Lung microvascular endothelial cell (primary cell): ENCODE measurements at places on chromosomes 1 and 21. TPM values are rescaled to one million over a fixed set of nuclear protein-coding genes. Genes with fewer than 3 reads are reported as not detected.

The SPATA46 gene
- total RNA-seq = not detected in 2 replicates

The RIIAD1 gene
- total RNA-seq = not detected in 2 replicates

GRCh38 chr1:230957580-230957989 is 21.1 kb downstream of the TTC13 start:
- no peak for DNase-seq

GRCh38 chr21:42941696-42942085 is 16.3 kb upstream of the ERVH48-1 start:
- DNase-seq = no peak

GRCh38 chr1:54950369-54951163 is 29.9 kb upstream of the TMEM61 start:
- DNase-seq = peak; percentile 86

DNA sequence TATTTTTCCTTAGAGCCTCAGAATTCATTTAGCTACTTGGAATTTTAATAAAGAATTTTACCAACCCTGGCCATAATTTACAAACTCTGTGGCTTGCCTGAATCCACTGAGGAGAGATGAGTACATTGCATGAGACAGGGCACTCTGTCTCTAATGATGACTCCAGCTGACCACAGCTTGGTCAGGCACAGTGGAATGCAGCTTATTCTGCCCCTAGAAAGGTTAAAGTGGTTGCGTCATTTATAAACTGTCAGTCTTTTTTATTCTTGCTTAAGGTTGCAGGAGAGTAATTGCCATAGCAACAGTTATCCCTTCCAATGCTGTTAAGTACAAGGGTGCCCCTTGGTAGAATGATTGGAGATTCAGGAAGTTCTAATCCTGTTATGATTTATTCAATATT is 28.3 kb downstream of the PDE4B start:
- DNase-seq = no peak

DNA sequence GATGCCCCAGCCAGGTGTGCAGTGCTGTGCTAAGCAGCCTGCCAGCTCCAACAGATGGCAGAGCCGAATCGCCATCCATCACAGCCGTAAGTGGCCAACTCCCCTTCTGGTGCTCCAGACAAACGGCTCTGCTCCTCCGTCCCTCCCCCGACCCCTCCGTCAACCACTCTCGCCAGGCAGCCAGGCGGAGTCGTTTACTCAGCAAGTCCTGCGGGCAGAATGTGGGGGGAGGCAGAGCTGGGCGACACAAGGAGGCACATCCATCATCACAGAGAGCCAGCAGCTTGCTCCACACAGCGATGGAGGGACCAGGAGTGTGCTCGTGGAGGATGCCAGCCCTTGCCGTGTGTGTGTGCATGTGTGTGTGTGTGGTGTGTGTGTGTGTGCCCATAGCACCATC is 206.6 kb upstream of the GRIK3 start:
- no peak for DNase-seq

GRCh38 chr1:184518736-184519357 is 132.0 kb downstream of the C1orf21 start:
- no peak for DNase-seq

GRCh38 chr1:199010492-199010891 is 371.7 kb downstream of the PTPRC start:
- no peak for DNase-seq

DNA sequence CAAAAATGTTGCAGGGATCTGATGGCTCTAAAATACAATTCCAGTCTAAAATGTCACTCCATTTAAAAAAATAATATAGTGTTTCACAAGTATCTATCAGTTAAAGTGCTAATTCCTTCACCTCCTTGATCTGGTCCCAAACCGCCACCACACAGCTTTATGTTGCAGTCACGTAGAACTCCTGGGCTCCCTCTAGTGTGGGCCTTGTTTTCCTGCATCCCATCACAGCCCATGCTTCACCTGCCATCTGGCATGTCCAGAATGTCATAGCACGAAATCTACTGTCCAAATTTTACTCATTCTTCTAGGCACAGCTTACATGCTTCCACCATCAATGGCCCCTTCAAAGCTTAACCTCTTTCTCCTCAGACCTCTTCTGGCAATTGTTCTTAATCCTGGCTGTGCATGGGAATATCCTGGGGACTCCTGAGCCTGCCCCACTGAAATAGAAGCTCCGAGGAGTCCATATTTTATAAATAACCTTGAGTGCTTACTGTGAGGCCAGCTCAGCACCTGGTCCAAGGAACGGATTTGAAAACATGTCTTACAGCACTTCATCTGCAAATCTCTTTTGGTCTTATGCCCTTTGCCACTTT is 15.5 kb downstream of the FYB2 start:
- DNase-seq = peak; percentile 52

DNA sequence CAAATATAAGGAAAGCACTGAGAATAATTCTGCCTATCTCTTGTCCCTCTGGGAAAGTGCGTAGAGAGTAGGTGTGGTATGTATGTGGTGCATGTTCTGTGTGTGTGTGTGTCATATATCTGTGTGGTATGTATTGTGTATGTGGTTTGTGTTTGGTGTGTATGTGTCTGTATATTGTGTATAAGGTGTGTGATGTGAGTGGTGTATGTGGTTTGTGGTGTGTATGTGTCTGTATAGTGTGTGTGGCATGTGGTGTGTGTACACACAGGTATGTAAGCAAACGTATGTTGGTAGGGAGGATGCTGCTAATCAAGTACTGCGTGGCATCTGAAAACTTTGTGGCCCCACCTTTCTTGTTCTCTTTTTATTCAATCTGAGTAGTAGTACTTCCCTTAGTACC is 68.3 kb upstream of the LAX1 start:
- DNase-seq = no peak

GRCh38 chr1:197235355-197235754 is 32.7 kb upstream of the CRB1 start:
- no peak for DNase-seq
